ENCODE measurements at places on chromosomes 3 and 15.

GRCh38 chr15:69042531-69042930 lies 28.0 kb downstream of the NOX5 start:
- DNase-seq: no peak

DNA sequence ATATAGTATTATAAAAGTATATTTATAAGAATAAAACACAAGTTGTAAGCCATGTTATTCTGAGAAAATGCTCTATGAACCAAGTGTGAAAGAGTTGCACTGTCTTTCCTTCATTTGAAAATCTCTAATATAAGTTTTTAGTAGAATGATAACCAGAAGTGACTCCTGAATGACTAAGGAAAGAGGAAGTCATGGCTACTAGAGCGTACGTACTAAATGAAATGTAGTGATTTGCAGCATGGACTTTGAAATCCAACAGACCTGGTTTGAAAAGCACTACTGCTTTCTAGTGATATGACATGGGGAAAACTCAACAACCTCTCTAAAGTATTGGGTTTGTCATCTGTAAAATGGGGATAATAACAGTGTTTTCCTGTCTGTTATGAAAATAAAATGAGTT lies 10.3 kb upstream of the DNAJC13 start:
- DNase-seq: no peak

DNA sequence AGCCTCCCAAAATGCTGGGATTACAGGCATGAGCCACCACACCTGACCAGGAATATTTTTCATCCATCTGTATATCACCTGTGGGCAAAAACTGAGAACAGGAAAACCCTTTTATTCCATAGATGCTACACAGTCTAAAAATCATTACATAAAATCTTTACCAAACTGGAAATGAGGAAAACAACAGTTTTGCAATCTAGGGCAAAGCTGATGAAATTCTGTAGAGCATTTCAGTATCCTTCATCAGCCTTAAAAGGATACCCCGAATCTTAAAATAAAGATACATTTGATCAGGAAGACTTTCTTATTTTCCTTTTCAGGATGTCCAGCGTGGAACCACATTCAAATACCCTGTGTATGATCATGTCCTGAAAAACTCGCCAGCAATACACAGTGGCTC lies 7.1 kb downstream of the SIAH2 start:
- no peak for DNase-seq

- DNase-seq: no peak
Measured at GRCh38 chr3:155325263-155325835, 31.9 kb upstream of the STRIT1 start.

GRCh38 chr15:51904931-51905330 lies 66.6 kb downstream of the LEO1 start:
- DNase-seq: no peak

DNA sequence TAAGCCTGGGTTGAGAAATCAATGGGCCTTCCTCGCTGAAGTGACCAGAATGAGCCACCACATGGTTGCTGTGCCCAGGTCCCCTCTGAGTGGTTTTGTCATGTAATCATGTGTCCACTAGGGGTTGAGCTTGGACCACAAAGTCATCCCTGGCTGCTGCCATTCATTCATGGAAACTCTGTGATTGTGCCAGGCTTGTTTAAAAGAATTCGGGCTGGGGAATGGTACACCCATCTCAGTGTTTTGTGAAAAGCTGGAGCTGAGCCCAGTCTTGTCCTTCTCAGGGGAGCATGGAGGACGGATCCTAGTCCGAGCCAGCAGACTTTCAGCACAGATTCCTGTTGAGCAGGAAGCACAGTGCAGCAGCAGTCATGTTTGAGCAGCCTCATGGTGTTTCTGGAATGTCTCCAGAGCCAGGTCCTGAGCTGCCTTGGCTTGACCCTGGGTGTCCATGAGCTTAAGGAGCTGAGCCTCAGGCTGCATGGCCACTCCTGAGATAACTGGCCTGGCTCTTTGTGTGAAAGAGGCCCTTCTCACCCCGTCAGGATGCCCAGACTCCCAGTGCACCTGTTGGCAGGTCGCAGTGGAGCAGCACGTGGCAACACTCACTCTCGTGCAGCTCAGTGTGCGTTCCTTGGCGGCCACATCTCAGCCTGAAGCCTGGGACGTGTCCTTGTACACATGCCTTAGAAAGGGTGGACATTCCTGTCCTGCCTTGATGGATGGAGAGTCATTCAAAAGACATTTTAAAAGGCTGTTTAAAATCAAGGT lies 260.3 kb upstream of the TPM1 start:
- peak; percentile 81 for DNase-seq

All from ACHN (cell line).